ENCODE measurements at places on chromosomes 4 and X. TPM values are rescaled to one million over a fixed set of nuclear protein-coding genes. Genes with fewer than 3 reads are reported as not detected.

The DDIT4L gene
- total RNA-seq, result 6.5 TPM

The VSIG4 gene
- not detected for total RNA-seq

The FAM120C gene
- total RNA-seq, result 6.0 TPM

The BTK gene
- total RNA-seq, result 0.15 TPM

The TLR1 gene
- 2.2 TPM for total RNA-seq

The RASGEF1B gene
- under 0.01 TPM for total RNA-seq

The MAGEA1 gene
- not detected for total RNA-seq

The SAT1 gene
- 79.1 TPM for total RNA-seq

The ANXA10 gene
- total RNA-seq, result 4.2 TPM

The MAGEA4 gene
- total RNA-seq, result not detected

The TDO2 gene
- 5.8 TPM for total RNA-seq

The NAT8L gene
- 0.17 TPM for total RNA-seq

The QRFPR gene
- not detected for total RNA-seq

The SHROOM4 gene
- 0.44 TPM for total RNA-seq

The FGF2 gene
- 30.8 TPM for total RNA-seq

The NCAPG gene
- total RNA-seq, result 44.4 TPM

The CSN1S1 gene
- not detected for total RNA-seq

The SORBS2 gene
- total RNA-seq, result not detected

The C1QTNF7 gene
- total RNA-seq, result 0.50 TPM

The MAGEC3 gene
- total RNA-seq, result not detected

The ARFIP1 gene
- 61.2 TPM for total RNA-seq

The STATH gene
- total RNA-seq, result not detected

The CLGN gene
- 11.6 TPM for total RNA-seq

The MAGEH1 gene
- total RNA-seq, result 34.2 TPM

The PHEX gene
- 2.8 TPM for total RNA-seq

The IL21 gene
- not detected for total RNA-seq

The FREM3 gene
- not detected for total RNA-seq

The PRDM8 gene
- total RNA-seq, result 9.0 TPM

The FGB gene
- not detected for total RNA-seq

The MAGEA12 gene
- total RNA-seq, result not detected

The NDP gene
- 0.17 TPM for total RNA-seq

The ACSL4 gene
- total RNA-seq, result 218 TPM

The DAPP1 gene
- not detected for total RNA-seq

The CT45A3 gene
- not detected for total RNA-seq

The CYP2U1 gene
- total RNA-seq, result 14.1 TPM

The SLC4A4 gene
- total RNA-seq, result 22.1 TPM

The MEPE gene
- not detected for total RNA-seq

The UNC5C gene
- total RNA-seq, result 2.5 TPM

The FAM47A gene
- not detected for total RNA-seq

The LPAR4 gene
- 0.58 TPM for total RNA-seq

The ADH1B gene
- 281 TPM for total RNA-seq

The NOX1 gene
- not detected for total RNA-seq

The CCKAR gene
- 25.2 TPM for total RNA-seq

The TEC gene
- total RNA-seq, result 3.8 TPM

The ARX gene
- not detected for total RNA-seq

The DNAJB14 gene
- total RNA-seq, result 26.5 TPM

The SSR4 gene
- 119 TPM for total RNA-seq

The NAA11 gene
- total RNA-seq, result not detected

The SULT1B1 gene
- total RNA-seq, result under 0.01 TPM

The SNCA gene
- total RNA-seq, result 2.0 TPM

The PNMA6F gene
- total RNA-seq, result not detected

The ENOX2 gene
- total RNA-seq, result 8.8 TPM

The GUCY1A1 gene
- 4.0 TPM for total RNA-seq

The DCAF12L2 gene
- total RNA-seq, result 0.15 TPM

The TEX13B gene
- not detected for total RNA-seq

The CENPI gene
- 5.3 TPM for total RNA-seq

The ARHGAP10 gene
- total RNA-seq, result 38.2 TPM

All from smooth muscle cell of trachea (primary cell).